ENCODE measurements at places on chromosomes 2 and 18.

GRCh38 chr2:190677255-190677654, 28.4 kb downstream of the NAB1 start:
- DNase-seq, result no peak

GRCh38 chr2:66596256-66596655, 161.3 kb downstream of the MEIS1 start:
- no peak for DNase-seq

DNA sequence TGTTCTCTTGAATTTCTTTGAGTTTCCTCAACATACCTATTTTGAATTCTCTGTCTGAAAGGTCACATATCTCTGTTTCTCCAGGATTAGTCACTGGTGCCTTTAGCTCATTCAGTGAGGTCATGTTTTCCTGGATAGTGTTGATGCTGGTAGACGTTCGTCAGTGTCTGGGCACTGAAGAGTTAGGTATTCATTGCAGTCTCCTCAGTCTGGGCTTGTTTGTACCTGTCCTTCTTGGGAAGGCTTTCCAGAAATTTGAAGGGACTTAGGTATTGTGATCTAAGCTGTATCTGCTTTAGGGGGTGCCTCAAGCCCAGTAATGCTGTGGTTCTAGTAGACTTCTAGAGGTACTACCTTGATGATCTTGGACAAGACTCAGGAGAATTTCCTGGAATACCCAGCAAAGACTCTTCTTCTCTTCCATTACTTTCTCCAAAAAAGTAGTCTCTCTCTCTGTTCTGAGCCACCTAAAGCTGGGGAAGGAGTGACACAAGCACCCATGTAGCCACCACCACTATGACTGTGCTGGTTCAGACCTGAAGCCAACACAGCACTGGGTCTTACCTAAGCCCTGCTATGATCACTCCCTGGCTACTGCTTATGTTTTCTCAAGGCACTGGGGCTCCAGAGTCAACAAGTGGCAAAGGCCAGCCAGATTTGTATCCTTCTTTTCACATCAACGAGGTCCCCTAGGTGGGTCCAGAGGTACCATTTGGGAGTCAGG, 852.0 kb downstream of the BCL11A start:
- DNase-seq, result no peak

DNA sequence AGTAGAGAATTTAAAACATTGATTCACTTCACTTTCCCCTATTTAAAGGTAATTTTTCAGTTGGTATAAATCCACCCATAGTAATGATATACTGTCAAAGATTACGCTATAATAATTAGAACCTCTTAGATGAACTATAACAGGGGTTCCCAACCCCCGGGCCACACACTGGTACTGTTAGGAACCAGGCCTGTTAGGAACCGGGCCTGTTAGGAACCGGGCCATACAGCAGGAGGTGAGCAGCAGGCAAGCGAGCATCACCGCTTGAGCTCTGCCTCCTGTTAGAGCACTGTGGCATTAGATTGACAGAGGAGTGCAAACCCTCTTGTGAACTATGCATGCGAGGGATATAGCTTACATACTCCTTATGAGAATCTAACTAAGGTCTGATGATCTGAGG, 34.0 kb upstream of the CD302 start:
- no peak for DNase-seq

- no peak for DNase-seq
Observed at GRCh38 chr2:207091928-207092327, 73.8 kb downstream of the KLF7 start.

DNA sequence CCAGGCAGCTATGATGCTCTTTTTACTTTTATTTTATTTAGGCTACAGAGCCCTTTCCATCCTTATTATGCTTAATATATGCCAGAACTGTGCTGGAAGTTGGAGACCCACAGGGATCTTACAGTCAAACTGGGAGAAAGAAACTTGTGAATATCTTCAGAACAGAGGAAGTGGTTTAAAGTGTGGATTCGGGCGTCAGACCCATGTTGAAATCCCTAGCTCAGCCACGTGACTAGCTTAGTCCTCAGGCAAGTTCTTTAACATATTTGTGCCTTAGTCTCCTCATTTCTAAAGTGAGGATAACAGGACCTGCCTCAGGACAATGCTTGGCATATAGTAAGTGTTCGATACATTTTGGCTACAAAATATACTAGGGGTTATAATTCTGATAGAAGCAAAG, 59.1 kb downstream of the MAP3K20 start:
- peak; percentile 64 for DNase-seq

DNA sequence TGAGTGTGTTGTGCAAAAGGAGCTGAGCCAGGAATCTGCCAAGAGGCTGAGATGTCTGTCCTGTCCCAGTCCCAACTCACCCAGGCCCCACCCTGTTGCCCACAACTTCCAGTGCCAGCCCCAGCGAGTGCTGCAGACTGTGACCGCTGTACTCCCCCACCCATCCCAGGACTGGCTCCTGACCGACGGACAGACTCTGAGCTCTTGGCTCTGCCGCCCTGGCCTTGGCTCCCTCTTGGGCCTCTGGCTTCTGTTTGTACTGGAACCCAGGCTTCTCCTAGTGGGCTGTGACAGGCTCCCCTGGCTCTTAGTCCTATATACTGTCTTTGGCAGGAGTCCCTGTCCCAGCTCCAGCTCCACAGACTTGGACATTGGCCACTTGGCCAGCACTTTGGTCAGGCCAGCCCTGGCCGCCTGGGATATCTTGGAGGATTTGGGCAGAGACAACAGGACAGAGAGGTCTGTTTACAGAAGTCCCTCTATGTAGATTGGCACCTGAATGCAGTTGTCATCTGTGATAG, 41.1 kb downstream of the ACOXL start:
- no peak for DNase-seq

- peak; percentile 15 for DNase-seq
Observed at GRCh38 chr18:36264283-36264682, 33.2 kb upstream of the FHOD3 start.

DNA sequence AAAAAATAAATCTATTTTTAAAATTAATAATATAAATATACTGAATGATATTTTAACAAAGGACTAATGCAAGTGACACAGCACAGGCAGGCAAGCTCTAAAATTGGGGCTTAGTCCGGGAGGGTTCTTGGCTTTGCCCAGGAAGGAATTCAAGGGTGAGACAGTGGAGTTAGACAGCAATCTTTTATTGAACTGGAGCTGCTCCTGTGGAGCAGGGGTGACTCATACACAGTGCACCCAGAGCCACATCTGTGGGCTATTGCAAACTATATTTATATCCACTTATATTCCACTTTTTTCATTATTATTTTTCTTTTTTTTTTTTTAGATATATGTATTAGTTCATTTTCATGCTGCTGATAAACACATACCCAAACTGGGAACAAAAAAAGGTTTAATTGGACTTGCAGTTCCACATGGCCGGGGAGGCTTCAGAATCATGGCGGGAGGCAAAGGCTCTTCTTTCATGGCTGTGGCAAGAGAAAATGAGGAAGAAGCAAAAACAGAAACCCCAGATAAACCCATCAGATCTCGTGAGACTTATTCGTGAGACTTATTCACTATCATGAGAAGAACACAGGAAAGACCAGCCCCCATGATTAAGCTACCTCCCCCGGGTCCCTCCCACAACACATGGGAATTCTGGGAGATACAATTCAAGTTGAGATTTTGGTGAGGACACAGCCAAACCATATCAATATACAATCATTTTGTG, 437.1 kb downstream of the BCL11A start:
- DNase-seq, result no peak

GRCh38 chr2:16746833-16747232, 81.2 kb upstream of the CYRIA start:
- no peak for DNase-seq

GRCh38 chr18:36594621-36595020, 234.2 kb downstream of the TPGS2 start:
- no peak for DNase-seq

GRCh38 chr18:76756531-76757253, 65.7 kb upstream of the ZNF236 start:
- DNase-seq, result no peak

GRCh38 chr18:58784601-58785137, 80.0 kb upstream of the ZNF532 start:
- no peak for DNase-seq
